ENCODE measurements at places on chromosomes 5 and 9. TPM values are rescaled to one million over a fixed set of nuclear protein-coding genes. Genes with fewer than 3 reads are reported as not detected.

DNA sequence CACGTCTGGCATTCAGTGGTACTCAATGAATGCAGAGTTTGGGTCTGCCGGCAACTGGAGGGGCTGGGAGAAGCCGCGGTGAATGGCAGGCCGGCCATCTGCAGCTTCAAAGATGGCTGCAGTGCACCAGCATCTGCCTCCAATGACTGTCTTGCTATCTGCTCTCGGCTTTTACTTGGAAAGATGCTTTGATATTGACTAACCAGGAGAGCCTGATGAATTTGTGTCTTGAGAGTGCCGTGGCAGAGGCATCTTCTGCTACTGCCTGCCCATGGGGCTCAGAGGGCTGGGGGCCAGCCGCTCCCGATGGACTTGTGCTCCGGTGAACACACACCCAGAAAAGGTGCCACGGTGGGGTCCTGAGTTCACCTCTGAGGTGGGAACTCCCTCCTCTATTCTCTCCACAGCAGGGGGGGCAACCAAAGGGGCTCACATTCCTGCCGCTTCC, 164.5 kb downstream of the COL23A1 start:
- H3K36me3 ChIP-seq, result no peaks in the 10 kb centered on the region
- H3K4me1 ChIP-seq, result no peaks in the 10 kb centered on the region
- DNase-seq, result no peak
- no peak overlapping the region for H3K27ac ChIP-seq
- H3K4me3 ChIP-seq, result no peak overlapping the region

DNA sequence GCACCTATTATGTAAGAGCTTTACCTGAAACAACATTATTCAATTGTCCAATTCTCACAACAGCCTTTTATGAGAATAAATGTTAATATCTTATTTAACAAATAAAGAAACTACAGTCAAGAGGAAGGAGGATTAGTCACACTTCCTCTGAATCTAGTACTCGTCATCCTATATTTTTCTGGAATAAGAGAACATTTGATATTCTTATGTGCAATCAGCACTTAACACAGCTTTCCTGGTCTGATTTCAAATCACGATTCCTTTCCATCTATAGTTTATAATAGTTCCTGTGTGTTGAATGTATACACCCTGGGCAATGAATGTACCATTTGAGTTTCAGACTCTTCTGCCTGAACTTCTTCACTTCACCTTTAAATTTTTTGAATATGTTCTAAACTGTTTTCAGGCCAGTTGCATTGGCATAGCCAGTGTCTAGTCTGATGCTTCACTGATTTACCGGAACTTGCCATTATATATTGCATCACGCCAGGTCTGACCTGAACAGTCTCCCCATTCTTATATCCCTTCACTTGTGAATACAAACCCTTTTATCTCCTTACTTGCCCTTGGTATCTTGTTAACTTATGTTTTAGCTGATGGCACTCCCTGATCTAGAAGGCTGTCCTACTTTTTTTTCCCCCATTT, 698.3 kb downstream of the MAT2B start:
- H3K27ac ChIP-seq, result no peak overlapping the region
- no peak for DNase-seq
- no peaks in the 10 kb centered on the region for H3K27me3 ChIP-seq
- no peaks in the 10 kb centered on the region for H3K36me3 ChIP-seq
- H3K4me1 ChIP-seq, result peaks cover 2% of the 10 kb centered on the region

GRCh38 chr9:130095872-130096271, 42.2 kb downstream of the GPR107 start:
- H3K4me1 ChIP-seq, result no peaks in the 10 kb centered on the region
- DNase-seq, result no peak
- H3K27ac ChIP-seq, result no peak overlapping the region
- H3K4me3 ChIP-seq, result no peak overlapping the region

- H3K27me3 ChIP-seq, result no peaks in the 10 kb centered on the region
- no peak overlapping the region for H3K27ac ChIP-seq
- H3K36me3 ChIP-seq, result no peaks in the 10 kb centered on the region
Observed at GRCh38 chr9:90891308-90892040, 89.9 kb downstream of the SYK start.

Gene C1QTNF2
- total RNA-seq, result not detected
